GM23338 (cell line): ENCODE measurements at places on chromosomes 3 and 15. TPM values are rescaled to one million over a fixed set of nuclear protein-coding genes. Genes with fewer than 3 reads are reported as not detected.

- no peak for DNase-seq
Observed at GRCh38 chr3:12577379-12577778, 20.5 kb downstream of the MKRN2 start.

GRCh38 chr3:28752290-28752689 is 403.7 kb upstream of the AZI2 start:
- DNase-seq = no peak

GRCh38 chr15:99818872-99819271 is 85.6 kb upstream of the LYSMD4 start:
- no peak for DNase-seq

MME gene
- total RNA-seq = 32.6 and 76.7 TPM in 2 replicates

HERC2 gene
- 73.4 and 80.7 TPM in 2 replicates for total RNA-seq
